ENCODE measurements at places on chromosomes 5 and 9.
A peak's percentile ranks its signal among the peaks of the same experiment; 100 is the strongest.

DNA sequence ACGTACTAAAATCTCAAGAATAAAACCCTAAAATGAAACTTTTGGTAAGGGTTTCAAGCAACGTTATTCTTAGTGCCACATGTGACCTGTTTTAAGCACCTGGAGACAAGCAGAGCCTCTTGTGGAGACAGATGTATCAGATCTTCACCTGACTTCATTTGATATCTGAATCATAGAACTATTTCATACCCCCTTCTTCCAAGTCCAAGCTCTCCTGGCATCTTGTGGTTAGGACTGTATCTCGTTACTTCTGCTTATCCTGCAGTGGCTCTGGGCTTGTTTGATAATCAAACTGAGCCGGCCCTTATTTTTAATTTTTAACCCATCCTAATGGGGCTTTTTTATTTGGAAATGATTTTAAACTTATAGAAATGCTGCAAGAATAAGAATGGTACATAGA, 11.1 kb upstream of the FSD1L start:
- no peak for DNase-seq

- peak; percentile 46 for DNase-seq
Observed at GRCh38 chr9:105007143-105007542, 79.2 kb upstream of the ABCA1 start.

DNA sequence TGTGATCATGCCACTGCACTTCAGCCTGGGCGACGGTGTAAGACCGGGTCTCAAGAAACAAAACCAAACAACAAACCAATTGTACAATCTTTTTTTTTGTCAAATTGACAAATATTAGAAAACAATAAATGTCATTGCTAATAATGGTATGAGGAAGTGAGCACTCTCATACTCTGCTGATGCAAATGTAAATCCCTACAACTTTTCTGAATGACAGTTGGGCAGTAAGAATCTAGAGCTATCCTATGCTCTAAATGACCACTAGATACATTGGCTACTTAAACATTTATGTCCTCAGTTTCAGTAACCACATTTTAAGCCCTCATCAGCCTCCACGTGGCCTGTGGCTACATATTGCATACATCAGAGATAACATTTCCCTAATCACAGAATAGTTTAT, 256.2 kb downstream of the FER start:
- DNase-seq: no peak

- no peak for DNase-seq
Observed at GRCh38 chr9:38523121-38523520, 97.3 kb downstream of the ANKRD18A start.

GRCh38 chr9:115167175-115167574, 49.2 kb upstream of the TNC start:
- no peak for DNase-seq

GRCh38 chr9:124263213-124263612, 5.5 kb downstream of the NEK6 start:
- no peak for DNase-seq

- no peak for DNase-seq
Observed at GRCh38 chr5:6578676-6579343, 54.0 kb downstream of the NSUN2 start.

DNA sequence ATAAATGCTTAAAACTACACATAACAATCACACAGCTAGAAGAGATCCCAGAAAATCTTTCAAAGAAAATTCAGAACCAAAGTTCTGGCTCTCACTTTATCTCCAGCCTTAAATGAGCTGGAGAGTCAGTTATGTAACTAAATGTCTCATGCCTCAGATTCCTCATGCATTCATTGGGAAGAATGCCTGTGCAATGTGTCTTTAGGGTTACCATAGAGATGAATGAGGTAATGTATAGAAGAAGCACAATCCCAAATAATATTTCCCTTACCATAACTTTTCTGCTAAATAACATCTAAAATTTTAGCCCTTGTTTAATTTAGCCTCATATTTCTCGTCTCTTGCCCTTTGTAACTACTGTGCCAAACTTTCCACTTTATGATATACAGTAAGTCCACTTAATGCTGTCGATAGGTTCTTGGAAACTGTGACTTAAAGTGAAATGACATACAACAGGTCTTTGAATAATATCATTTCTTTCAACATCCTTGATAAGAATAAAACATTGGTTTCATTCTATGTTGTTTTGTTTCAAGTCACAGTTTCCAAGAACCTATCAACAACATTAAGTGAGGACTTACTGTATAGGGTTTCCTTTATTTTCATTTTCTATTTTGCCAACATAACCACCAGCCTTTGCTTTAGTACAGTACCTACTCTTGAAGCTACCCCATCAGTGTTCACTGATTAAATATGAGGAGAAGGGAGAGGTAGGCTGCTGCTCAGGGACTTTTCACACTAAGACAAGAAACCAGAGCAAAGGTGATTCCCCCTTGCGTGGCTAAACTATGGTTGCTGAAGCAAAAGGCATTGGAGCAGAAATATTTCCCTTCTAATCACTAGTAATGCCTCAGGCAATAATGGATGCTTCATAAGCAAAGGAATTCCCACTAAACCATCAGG, 295.7 kb upstream of the PTGER4 start:
- DNase-seq: no peak

DNA sequence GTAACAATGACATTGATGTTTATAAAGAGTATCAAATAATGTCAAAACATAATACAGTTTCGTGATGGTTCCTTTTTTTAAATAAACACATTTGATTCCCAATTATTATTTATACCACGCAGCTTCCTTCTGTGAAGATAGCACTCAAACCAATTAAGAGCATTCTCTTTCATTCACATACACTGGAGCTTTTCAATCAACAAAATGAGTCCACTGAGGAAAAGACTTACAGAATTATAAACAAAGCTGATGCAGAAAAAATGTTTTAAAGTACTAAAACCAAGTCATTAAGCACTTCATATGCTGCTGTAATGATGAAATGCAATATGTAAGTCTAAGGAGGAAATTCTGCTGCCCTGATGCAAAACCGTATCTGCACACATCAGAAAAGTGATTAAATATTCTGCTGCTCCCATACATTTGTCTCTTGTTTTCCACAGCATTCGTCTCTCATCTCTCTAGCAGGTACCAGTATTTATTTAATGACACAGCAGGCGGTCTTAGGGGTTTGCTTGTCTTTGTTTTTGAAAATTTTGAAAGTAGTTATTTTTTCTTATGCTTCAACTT, 147.1 kb downstream of the CDH10 start:
- no peak for DNase-seq

DNA sequence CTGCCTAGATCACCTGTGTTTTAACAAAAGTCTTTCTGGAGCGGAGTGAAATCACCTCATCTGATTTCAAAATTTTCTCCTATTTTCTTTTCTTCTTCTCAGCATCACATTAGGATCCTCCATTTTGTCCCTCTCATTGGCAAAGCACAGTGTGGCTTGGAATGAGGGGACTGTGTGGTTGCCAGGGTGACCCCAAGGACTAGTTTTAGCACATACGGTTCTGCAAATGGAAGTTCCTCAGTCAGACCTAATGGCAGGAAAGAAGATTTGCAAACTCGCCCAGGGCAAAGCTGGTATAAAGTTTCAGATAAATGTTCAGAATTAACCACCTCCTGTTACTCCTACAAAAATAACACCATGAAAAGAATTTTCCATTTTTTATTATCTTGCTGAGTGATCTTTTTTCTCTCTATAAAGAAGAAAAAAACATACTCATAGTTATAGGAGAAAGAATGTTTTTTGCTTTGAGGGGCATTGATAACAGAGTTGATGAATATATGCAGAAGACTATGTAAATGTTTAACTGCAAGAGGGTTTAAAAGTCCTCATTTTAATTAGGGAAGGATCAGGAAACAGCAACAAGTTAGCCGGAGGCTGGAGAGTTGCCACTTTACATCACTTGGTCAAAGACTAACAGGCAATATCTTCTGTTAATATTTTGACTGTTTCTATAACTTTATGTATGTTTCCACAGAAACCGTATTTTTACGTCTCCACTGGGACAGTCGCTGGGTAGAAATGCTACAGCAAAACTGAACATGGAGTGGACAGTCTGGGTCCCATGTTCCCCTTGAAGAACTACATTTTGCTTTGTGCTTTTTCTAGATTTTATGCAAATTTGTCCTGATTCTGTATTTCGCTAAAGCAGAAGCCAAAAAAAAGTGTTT, 257.8 kb downstream of the NR2F1-AS1 start:
- no peak for DNase-seq

DNA sequence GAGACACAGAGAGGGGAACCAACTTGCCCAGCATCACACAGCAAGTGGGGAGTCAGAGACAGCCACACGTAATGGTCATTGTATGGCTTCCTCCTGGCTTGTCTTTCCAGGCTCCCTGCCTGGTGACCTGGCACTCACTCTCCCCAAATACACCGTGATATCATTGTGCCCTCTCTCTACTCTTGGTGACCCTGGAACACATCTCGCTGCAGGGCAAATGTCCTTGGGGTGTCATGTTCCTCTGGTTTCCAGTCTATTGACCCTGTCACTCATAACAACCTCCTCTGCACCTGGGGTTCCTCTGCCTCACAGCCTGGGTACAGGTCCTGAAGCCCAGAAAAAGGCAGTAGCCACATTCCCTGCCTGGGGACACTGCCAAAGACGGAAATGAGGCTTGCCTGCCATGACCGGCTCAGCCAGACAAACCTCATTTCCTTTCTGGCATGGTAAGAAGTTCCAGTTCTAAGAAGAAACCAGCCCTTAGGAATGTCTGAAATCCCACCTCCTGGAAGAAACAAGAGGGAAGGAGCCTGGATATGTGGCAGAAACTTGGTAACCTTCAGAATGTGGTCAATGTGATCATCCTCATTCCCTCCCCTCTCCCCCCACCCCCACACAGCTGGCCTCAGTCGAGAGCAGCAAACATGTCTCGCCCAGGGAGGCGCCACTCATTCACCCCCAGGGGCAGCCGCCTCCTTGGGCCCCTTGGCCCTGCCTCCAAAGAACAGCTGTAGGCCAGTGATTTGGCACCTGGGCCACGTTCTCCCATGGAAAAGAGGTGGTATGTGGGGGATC, 30.6 kb upstream of the SMU1 start:
- DNase-seq: no peak

DNA sequence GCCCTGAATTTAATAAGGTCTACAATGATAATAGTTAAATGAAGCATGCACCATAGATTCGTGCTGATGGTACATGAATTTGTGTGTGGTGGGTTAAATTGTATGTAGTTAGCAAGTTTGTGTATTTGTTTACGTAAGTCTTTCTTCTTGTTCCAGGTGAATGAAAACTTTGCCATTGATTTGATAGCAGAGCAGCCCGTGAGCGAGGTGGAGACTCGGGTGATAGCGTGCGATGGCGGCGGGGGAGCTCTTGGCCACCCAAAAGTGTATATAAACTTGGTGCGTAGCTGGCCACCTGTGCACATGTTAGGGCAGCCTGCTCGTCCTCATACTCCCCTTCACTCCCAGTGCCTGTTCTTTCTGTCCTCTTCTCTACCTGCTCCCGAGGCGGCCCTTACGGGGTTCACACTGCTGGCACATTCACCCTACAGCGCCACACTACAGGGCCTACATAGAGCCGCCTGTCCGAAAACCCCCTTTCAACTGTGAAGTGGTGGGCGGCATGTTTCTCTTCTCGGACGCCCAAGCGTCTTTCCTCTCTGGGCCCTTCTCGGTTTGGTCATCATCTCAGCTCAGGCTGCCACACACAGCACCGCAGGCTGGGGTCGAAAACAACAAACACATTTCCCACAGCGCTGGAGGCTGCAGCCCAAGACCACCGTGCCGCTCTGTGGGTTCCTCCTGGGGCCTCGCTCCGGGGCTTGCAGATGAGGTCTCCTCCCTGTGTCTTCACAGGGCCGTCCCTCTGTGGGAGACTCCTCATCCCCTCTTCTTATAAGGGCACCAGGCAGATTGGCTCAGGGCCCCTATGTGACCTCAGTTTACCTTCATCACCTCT, 13.2 kb downstream of the NDUFS6 start:
- DNase-seq: no peak

DNA sequence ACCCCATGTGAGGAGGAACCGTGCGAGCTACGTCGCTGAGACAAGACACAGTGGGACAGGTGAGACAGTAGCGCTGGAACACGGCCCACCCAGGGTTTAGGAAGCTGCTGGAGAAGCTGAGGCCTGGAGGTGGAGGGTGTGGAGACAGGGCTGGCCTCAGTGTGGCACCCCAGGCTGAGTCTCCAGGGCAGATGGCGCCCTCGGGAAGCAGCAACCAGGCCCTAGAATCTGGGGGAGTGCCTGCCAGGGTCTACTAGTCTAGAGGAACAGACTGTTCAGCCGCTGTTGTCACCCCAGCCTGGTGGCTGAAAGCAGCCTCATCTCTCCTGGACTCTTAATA, 4.6 kb upstream of the TERT start:
- DNase-seq: no peak

GRCh38 chr9:94779693-94780290, 53.3 kb downstream of the AOPEP start:
- DNase-seq: no peak

DNA sequence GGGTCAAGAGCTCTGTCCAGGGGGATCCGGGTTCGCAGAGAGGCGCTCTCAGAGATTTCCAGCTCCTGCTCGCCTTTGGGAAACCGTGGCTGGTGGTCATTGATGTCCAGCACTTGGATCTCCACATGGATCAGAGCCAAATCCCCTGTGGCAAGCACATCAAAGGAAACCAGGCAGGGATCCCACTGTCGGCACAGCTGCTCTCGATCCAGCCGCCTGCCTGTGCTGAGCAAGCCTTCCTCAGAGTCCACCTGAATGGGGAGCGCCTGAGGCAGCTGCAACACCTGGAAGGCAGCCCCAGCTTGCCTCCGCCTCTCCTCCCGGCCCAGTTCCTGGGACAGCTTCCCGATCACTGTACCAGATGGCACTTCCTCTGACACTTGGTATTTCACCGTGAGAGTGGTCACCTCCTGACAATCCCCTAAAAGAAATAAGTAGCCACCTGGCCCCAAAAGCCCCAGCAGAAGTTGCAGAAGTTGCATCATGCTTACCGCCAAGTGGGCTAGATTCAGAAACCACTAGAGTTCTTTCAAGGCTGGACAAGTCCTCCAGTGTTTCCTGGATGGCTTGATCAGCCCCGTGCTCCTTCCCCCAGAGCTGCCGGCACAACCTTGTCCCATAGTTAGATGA, 520 bp downstream of the PCDH12 start:
- no peak for DNase-seq

DNA sequence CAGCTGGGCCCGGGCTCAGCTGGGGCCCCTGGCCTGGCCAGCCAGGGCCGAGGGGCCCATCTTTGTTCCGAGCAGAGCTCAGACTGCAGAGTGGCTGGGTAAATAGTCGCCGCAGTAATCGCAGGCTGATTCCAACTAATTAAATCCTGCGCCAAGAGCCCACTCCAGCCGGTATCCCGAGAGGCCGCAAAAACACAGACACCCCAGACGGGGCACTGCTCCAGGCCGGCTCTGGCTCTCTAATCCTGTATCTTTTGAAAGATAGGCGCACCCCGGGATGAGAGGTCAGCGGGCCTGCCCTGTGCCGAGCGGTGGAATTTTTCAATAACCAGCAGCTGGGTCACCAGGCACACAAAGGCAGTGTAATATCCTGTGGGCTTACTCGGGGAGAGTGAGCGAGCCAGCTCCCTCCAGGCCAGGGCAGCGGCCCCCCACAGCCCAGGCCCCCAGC, 57.7 kb downstream of the LMX1B start:
- no peak for DNase-seq

- DNase-seq: no peak
Observed at GRCh38 chr9:85666086-85666485, 75.7 kb downstream of the AGTPBP1 start.
